ENCODE measurements at places on chromosomes 2 and 18.

DNA sequence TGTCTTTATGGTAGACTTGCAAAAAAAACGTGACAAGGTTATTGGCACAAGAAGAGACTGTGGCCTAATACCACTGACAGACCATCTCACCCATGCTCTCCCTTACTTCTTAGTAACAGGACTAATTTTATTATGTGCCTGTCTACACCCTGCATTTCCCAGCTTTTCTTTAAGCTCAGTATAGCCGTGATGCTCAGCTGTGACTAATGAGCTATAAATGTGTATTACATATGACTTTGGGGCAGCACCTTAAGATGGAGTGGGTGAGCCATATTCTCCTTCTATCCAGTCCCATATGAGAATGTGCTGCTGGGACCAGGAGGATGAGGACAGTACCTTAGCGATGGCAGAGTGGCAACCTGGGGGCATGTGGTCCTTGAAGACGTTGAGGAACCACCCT is 293.5 kb downstream of the RNF144A start:
- no peak for DNase-seq

DNA sequence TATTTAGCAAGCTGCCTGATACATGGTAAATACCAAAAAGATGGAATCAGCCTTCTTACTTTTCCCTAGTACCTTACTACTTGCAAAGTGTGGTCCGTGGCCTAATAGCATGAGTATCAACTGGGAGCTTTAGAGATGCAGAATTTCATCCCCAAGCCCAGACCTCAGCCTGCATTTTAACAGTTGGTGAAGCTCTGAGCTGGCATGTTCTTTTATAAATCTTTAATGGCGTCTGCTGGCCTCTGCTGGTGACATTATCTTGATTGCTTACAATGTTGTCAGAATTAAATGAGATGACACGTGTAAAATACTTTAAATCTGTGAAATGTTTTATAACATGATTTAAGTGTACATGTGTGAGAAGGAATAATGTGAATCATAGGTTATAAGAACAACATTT is 115.1 kb upstream of the NOSTRIN start:
- no peak for DNase-seq

DNA sequence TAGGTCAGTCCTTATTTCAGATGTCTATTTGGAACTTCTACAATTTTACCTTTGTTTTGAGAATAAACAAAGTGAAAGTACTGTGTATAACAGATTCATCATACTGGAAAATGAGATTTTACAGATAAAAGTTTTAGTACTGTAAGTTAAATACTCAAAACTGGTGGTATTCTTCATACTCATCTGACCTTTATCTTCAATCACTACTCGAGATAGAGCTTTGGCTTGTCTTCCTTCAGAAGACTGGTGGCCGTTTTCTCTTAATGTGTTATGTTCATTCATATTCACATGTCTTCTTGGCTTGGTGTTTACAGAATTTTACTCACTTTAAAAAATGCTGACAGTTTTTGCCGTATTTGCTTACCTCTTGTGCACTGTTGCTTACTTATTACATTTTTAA is 2.1 kb downstream of the SPOPL start:
- DNase-seq, result no peak

DNA sequence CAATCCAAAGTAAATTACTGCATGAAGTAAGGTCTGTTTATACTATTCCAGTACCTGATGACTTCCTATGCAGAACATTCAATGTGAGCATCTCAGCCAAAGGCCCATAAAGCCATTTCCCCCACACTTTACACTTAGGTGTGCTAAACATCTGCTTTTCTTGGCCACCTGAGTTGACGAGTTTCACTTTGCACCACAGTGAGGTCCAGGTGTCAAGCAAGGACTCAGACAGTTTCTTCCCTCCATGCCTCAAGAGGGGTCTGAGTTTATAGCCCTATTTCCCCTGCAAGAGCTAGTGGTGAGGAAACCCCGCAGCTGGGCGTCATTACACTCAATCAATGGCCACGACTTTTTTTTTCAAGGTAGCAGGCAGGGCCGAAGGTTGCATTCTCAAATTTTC is 107.7 kb downstream of the MREG start:
- no peak for DNase-seq

- DNase-seq, result no peak
Observed at GRCh38 chr2:196915507-196916189, 10.9 kb downstream of the PGAP1 start.

DNA sequence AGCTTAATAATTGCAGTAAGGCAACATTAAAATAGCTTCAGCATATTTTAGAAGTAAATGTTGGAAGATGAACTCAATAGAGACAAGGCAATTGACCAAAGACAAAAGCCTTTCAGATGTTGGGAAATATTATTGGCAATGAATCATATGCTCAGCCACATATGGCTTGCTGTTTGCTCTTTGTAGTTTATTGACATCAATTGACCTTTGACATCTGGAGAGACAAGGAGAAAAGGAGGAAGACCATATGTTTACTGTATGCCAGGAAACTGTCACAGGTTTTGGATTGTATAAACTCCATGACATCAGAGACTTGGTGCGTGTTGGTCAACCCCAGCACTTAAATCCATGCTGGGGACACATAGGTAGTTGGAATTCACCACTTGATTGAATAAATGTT is 60.6 kb upstream of the SLC16A14 start:
- DNase-seq, result no peak

GRCh38 chr18:26863122-26863879 is 2.2 kb downstream of the AQP4 start:
- DNase-seq, result no peak

DNA sequence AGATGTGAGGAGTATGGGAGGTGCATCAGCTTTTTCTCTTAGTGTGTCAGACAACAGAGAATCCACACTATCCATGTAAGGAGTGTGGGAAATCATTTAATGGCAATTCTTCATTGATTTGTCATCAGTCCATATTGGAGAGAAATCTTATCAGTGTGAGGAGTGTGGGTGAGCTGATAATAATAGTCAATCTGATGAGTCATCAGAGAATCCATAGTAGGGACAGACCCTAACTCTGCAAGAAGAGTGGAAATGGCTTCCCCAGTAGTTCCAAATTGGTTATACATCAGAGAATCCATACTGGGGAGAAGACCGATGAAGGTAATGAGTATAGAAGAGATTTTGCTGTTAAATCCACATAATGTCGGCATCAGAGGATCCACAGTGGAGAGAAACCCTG is 150.5 kb upstream of the THUMPD2 start:
- DNase-seq, result no peak

- no peak for DNase-seq
Observed at GRCh38 chr2:61784643-61785042, 69.2 kb downstream of the FAM161A start.

- DNase-seq, result no peak
Observed at GRCh38 chr2:137192366-137193310, 427.3 kb downstream of the THSD7B start.

DNA sequence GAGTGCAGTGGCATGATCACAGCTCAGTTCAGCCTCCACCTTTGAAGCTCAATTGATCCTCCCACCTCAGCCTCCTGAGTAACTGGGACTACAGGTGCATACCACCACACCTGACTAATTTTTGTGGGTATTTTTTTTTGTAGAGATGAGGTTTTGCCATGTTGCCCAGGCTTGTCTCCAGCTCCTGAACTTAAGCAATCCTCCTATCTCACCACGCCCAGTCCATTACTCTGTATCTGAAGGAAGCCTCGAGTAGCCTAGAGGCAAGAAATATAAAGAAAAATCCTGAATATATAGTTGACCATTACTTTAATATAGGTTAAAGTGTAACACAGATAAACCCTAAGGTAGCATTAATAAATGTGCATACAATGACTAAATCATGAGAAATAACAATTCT is 686.8 kb upstream of the PIK3C3 start:
- no peak for DNase-seq
